ENCODE measurements at places on chromosomes 1 and 21.

GRCh38 chr1:42732126-42732680 is 7.8 kb downstream of the CLDN19 start:
- DNase-seq, result no peak

DNA sequence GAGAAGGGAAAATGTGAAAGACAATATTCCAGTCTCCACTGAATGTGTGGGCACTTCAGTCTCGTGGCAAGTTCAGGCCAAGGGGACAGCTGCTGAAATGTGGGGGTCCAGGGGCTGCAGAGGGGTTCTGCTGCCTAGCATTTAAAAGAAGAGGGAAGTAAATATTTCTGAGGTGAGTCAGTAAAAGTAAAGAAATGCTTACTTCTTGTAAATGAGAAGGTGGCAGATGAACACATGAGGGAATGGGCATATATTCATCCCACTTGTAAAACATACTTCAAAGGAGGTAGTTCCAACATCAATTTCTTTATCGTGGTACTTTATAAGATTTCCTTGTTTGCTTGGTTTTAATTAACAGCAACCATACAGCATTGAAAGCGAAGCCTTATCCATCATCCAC is 63.1 kb upstream of the HIVEP3 start:
- DNase-seq, result peak; percentile 11

GRCh38 chr1:92980732-92981647 is 19.7 kb upstream of the DIPK1A start:
- DNase-seq, result no peak

GRCh38 chr1:182602935-182603645 is 1.1 kb downstream of the RGS16 start:
- no peak for DNase-seq

DNA sequence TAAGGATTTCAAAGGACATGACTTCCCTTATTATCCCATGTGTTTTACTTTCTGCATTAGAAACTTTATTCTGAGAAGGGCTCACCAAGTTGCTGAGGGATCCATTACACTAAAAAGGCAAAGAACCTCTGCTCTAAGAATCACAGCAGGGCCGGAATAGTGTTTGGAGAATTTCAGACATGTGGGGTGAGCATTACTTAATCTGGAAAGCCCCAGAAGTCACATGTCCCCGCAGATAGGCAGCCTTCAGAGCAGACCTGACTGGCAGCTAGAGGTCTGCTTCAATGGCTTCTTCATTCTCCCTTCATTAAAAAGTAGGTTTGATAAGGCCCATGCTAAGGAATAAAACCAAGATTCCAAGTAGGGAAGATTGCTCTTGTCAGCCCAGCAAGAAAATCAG is 52.6 kb upstream of the RBM15 start:
- DNase-seq, result no peak

DNA sequence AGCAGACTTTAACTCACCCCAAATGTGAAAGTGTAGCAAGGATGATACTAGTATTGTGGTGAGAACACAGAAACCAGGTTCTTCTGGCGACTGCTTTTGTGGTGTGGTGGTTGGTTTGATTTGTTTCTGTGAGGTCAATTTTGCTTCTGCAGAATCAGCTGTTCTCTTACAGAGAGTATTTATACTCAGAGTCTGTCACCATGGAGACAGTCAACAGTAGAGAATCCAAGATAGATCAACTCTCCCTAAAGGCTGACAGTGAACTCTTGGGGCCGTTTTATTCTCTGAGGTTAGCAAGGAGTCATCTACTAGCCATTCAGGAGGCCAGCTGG is at the start of gene CFAP107:
TSS of gene CFAP107 (plus strand) at position 209 of the 332 bp plus-strand sequence. CDS start 231 bp downstream, outside the sequence.
- DNase-seq, result no peak

- DNase-seq, result no peak
Measured at GRCh38 chr1:179824265-179824664, 53.3 kb downstream of the TOR1AIP2 start.
